ENCODE measurements at places on chromosomes 6 and 20.

- no peak for DNase-seq
These were observed 134.2 kb upstream of the IFNGR1 start for GRCh38 chr6:137353346-137353745.

- DNase-seq = no peak
These were observed 128.9 kb downstream of the BACH2 start for GRCh38 chr6:90167514-90168379.

- DNase-seq = no peak
These were observed 8.3 kb downstream of the OR2H1 start for GRCh38 chr6:29465279-29465678.

GRCh38 chr6:88378639-88379038 lies 212.5 kb upstream of the CNR1 start:
- no peak for DNase-seq

- no peak for DNase-seq
These were observed 320.2 kb upstream of the JARID2 start for GRCh38 chr6:14925699-14926026.

GRCh38 chr20:32976746-32977145 lies 27.5 kb downstream of the SUN5 start:
- no peak for DNase-seq

DNA sequence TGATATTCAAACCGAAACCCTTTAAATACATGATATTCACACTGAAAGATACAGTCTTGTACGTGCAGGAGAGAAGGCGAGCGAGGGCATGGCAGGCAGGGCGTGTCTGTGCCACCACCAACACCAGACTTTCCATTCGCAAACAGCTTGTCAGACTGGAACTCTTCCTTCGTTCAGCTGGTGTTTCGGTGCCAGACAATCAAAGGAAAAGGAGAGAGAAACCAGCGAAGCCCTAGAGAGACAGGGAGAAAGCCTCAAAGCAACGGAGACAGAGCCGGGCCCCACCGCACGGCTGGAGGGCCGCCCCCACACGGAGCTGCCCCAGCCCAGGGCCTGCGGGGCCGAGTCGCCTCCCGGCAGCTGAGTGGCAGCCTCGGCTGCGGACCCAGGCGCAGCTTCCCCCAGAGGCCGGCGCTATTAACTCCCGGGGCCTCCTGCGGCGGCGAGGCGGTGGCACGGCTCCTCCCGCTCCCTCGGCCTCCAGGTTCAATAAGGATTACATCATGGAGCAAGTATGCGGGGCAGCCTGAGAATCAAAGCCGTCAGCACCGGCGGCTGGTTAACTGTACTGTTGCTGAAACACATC lies 32.1 kb upstream of the NR2E1 start:
- peak; percentile 56 for DNase-seq

DNA sequence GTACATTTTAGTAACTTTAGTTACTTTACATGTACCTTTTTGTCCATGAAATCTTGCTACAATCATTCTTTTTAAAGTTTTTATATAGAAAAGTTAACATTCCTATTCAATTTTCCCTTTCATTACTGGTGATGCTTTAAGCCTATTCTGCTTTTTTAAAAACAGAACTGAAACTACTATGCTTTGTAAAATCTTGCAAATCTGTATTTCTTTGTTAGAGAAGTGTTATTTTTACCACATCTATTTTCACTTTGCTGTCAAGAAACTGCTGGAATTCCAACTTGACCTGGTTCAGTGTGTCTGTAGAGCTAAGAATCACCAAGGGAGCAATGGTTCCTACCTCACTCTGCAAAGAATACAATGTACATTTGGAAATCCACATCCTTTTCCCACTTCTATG lies 21.8 kb upstream of the SAMD5 start:
- no peak for DNase-seq

DNA sequence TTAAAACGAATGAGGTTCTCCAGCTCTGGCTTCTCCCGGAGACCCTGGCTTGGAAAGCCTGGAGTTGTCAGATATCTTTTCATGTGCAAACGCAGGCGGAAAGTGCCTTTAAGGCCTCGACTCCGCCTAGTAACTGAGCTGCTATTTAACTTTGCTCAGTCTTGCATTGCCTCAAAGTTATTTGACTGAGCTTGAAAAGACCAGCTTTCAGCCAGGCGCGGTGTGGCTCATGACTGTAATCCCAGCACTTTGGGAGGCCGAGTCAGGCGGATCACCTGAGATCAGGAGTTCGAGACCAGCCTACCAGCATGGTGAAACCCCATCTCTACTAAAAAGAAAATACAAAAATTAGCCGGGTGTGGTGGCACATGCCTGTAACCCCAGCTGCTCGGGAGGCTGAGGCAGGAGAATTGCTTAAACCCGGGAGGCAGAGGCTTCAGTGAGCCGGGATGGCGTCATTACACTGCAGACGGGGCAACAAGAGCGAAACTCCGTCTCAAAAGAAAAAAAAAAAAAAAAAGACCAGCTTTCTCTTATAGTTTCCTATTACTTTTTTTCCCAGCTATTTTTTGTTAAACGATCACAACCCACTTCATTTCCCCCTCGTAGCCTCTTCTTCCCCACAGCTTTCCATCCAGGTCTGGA lies 1.9 kb downstream of the GCNT2 start:
- no peak for DNase-seq

DNA sequence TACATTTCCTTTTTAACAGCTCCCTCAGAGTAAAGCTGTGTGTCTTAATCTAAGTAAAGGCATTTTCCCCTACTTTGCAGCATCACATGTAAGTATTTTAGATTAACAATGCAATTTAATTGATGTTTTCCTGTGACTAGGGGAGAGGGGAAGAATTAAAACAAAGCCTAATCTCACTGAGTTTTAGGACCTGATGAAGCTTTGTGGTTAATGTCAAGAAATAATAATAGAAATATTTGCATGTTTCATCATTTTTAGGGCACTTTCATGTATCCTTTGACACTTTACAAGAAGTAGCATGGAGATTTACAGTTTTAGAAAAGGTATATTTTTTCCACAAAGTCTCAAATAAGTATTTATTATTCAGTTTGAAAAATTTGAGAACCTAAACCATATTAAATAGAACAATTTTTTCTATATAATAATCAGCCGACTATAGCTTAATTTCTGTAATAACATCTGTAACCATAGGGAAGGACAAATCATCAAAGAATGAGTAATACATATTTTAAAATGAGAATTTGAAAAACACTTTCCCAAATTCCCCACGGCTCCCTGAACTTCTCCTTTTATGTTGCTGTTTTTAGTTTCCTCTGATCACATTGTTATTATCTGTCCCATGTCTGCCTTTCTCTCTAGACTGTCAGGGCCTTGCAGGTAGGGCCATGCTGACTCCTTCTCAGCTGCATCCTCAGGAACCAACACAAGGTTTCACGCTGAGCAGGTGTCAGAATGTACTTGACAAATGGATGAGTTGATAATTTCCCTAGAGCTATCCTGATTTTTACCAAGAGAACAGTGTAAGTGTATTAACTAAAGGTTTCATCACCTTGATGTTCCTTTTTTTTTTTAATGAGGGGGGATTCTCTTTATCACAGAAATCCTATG lies 338.1 kb downstream of the SYNE1 start:
- no peak for DNase-seq

DNA sequence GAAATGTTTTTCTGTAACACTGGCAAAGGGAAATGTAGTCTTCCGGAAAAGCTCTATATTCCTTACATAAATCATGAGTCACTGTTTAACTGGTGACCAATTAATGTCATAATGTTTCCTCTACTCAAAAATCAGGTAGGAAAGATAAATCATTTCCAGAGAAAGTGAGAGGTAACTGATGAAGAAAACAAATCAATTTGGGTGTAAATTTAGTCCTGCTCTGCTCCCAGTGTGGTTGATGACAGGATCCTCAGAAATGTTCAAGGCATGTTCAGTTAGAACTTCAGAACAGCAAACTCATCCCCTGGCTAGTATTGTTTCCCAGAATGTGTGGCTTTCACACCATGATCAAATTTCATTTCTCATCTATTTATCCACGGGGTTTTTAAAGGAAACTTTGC lies 38.8 kb upstream of the SPACA1 start:
- DNase-seq = no peak

DNA sequence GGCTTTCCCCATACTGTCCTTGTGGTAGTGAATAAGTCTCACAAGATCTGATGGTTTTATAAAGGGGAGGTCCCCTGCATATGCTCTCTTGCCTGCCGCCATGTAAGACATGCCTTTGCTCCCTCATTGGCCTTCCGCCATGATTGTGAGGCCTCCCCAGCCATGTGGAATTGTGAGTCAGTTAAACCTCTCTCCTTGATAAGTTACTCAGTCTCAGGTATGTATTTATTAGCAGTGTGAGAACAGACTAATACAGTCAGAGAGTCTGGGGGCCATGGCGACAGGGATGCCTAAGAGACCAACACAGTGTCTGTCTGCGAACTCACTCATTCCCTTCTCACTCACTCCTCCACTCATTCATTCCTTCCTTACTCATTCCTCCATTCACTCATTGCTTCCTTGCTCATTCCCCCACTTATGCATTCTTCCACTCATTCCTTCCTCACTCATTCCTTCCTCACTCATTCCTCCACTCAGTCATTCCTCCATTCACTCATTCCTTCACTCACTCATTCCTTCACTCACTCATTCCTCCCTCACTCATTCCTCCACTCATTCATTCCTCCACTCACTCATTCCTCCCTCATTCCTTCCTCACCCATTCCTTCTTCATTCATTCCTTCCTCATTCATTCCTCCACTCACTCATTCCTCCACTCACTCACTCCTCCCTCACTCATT lies 137.5 kb upstream of the AGPAT4 start:
- DNase-seq = no peak

- DNase-seq = peak; percentile 25
These were observed 618 bp downstream of the RTN4IP1 start for GRCh38 chr6:106628658-106629102.

GRCh38 chr6:32692019-32692418 lies 25.6 kb upstream of the HLA-DQB1 start:
- peak; percentile 58 for DNase-seq

Data from mucosa of descending colon (tissue), 3 donors.